DMS153 (cell line): ENCODE measurements at places on chromosomes 6 and 20.

GRCh38 chr6:15472621-15473020 lies 190.2 kb downstream of the DTNBP1 start:
- DNase-seq: no peak

DNA sequence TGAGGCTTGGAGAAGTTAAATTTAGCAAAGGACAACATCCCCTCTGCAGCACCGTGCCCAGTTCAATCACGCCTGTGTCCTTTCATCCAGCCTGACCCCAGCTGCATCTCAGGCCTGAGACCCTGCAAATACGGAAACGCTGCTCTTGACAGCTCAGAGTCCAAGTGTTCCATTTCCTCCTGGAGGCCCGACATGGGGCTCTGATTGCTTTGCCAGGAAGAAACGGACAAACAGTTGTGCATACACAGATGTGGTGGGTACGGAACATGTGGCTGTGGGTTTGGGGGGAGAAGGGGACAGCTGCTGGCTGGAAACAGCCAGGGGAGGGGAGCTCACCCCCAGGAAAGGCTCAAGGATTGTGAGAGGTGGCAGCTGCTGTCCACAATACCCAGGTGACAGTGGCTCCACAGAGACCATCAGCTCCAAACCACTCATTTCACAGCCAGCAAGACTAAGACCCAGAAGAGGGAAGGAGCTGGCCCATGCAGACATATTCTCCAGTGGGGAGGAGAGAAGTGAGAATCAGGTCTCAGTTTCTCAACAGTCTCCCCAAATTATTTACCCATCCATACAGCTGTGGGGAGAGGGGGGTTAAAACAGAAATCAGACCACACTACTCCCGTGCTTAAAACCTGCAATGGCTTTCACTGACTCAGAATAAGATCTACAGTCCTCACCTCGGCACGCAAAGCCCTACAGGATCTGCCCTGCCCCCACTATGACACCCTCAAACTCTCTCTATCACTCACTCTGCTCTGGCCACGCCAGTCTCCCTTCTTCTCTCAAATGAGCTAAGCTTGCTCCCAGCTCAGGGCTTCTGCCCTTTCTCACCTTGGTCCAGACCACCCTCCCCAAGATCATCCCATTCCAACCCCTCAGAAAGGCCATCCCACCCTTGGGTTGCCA lies 89.1 kb downstream of the PREX1 start:
- no peak for DNase-seq

DNA sequence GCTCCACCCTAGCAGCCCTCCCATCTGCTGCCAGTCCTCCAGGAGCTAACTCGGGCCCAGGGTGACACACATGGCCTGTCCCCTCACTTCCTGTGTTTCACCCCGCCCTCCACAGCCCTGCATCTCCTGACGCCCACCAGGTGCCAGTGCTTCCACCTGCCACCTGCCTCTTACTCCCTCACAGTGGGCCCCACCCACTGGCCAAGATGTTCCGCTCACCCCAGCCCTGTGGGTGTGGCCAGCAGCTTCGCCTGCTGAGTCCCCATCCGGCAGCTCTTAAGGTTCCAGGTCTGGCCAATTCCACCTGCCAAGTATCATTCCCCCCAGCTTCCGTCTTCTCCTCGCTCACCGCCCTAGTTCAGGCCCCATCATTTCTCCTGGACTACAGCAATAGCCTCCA lies 184.1 kb downstream of the MBOAT1 start:
- DNase-seq: peak; percentile 46

GRCh38 chr6:136798044-136798443 lies 5.8 kb upstream of the MAP3K5 start:
- no peak for DNase-seq

DNA sequence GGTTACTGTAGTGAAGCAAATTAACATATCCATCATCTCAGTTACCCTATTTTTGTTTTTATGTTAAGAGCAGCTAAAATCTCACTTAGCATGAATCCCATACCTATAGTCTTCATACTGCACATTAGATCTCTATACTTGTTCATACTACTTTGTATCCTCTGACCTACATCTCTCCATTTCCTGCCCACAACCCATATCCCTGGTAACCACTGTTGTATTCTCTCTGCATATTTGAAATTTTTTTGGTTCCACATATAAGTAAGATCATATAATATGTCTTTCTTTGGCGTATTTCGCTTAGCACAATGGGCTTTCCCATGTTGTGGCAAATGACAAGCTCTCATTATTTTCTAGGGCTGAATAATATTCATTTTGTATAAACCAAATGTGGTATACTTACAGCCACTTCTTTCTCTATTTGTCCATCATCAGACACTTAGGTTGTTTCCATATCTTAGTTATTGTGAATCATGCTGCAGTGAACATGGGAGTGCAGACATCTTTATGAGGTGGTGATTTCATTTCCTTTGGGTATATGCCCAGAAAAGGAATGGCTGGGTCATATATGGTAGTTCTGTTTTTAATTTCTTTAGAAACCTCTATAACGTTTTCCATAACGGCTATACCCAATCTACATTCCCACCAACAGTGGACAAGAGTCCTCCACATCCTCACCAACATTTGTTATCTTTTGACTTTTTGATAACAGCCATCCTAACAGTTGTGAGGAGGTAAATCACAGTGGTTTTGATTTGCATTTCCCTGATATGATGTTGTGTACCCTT lies 39.8 kb downstream of the BACH2 start:
- DNase-seq: no peak

GRCh38 chr20:14710951-14711350 lies 373.5 kb upstream of the FLRT3 start:
- DNase-seq: no peak

- DNase-seq: no peak
Observed at GRCh38 chr6:100103931-100104330, 109.9 kb upstream of the MCHR2 start.

DNA sequence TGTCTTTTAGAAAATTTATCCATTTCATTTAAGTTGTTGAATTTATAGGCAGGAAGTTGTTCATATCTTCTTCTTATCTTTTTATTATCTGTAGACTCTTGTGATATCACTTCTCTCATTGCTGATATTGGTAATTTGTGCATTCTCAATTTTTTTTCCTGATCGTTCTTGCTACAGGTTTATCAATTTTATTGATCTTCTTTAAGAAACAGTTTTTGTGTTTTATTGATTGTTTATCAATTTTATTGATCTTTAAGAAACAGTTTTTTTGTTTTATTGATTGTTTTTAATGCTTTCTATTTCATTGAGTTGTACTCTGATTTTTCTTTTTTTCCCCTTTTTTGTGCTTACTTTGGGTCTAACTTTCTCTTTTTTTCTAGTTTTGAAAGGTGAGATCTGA lies 23.8 kb upstream of the SLC22A2 start:
- no peak for DNase-seq

GRCh38 chr6:167588181-167588919 lies 238.4 kb upstream of the AFDN start:
- no peak for DNase-seq

GRCh38 chr6:303948-304558 lies 11.8 kb downstream of the DUSP22 start:
- DNase-seq: no peak

GRCh38 chr6:150075034-150075421 lies 6.1 kb upstream of the ULBP3 start:
- DNase-seq: no peak

GRCh38 chr6:73227606-73228255 lies 2.4 kb upstream of the KHDC1L start:
- DNase-seq: no peak

DNA sequence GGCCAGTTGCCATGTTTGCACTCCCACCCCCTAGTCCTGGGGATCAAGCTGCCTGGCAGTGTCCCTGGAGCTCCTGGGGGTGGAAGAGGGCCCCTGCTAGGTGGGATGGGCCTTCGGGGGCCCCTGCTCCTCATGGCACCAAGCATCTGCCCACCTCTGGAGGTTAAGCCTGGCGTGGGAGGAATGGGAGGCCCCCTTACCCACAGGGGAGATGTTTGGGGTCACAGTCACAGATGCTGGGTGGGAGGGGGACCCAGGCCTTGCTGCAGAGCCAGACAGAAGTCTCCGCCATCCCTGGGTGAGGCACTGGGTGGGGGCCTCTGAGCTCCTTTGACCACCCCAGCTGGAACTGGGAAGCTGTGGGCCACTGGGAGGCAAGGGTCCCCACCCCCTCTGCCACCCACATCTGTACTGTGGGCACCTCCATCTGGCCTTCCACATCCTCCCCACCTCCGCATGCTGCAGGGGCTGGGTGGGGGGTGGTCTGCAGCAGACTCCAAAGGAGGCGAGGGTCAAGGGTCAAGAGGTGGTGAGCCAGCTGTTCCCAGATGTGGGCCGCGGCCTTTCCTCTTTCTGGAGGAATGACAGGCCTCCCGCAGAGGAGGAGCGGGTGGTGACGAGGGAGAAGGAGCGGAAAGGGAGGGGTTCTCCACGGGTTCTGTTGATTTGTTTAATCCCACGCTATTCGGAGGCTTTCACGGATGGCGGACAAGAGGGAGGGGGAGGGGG lies 41.5 kb downstream of the YTHDF1 start:
- DNase-seq: no peak

- no peak for DNase-seq
Observed at GRCh38 chr6:68087399-68088133, 547.5 kb upstream of the ADGRB3 start.

DNA sequence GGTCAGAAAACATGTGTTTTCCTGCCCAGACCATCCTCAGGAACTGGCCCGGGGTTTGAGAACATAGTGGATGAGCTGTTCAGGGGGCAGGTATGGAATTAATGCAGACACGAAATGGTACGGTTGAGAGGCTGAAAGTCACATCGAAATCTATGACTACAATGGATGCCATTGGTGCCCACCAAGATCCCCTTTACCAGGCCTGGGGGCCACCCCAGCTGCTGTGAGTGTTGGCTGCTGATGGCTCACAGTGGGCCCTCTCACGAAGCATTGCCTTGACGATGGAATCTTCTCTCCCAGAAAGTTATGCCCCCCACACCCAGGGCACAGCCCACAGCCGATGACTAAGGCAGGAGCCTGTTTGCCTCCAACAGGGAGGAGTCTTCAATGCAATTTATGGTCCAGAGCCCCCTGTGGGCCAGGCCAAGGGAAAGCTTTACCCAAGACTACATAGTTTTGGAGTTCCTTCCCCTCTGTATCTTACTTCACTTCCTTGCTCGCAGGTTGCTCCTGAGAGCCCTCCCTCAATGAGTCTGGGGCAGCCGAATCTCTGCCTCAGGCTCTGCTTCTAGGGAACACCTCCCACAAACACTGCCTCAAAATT lies 92.6 kb downstream of the BFSP1 start:
- no peak for DNase-seq

DNA sequence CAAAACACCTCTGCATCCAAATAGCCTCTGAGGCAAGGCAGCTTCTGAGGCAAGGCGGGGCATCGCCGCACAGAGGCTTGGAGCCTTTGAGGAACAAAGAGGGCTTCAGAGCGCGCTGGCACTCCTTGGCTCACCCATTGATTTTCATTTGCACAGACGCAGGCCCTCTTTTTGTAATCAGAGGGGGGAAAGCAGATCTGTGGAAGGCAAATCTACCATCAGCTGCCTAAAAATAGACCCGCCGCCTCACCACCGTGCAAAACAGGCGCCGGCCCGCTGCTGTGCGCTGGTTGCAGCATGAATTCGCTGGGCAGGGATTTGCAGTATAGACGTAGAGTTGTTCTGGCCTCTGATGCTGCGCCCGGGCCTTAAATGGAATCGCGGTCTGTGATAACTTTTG lies 69.9 kb upstream of the STMND1 start:
- DNase-seq: no peak

DNA sequence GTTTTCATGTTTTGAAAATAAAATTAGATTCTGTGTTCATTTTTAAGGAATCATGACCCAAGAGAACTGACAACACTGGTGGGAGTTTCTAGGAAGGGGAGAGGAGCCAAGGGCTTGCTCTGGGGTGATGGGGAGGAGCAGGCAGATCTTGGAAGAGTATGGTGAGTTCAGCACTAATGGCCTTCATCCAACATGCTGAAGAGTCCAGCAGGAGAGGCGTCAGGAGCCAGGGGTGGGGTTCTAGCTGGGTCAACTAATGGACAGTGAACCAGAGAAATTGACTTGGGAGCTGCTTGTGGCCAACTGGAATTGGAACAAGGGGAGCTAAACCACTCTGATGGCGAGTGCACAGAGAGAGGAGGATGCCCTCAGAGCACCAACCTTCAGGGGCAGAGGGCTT lies 107.1 kb downstream of the MRPL14 start:
- no peak for DNase-seq

DNA sequence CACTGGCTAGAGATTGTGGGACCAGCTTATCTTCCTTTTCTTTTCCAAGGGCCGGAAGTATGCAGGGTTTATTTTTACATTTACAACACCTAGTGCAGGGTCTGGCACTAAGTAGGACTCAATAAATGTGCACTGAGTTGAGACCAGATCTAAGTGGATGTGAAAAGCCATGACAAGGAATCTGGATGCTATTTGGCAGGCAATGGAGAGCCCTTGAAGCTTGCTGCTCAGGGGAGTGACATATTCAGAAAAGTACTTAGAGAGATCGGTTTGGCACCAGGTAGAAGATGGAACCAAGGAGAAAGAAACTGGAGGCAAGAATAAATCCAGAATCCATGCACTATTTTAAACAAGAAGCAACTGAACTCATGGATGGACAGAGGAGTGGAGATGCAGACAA lies 815.8 kb downstream of the MAFB start:
- DNase-seq: no peak

- DNase-seq: no peak
Observed at GRCh38 chr6:169162752-169163407, 90.8 kb downstream of the THBS2 start.

DNA sequence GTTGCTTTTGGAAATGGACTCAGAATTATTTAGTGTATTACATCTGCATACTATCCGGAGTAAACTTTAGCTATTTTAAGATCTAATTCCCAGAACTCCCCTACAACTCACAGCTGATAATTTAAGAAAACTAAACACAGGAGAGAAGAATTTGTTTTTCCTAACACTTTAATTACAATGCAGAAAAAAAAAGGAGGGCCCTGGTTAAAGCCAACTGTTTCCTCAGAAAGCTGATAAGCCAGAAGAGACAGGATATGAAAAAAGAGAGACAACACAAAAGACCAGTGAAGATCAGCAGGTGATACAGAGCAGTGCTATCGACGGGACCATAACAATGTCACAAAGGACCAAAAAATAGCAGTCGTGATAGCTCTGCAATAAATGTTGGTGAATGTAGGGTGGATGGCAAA lies 5.8 kb downstream of the IFNGR1 start:
- no peak for DNase-seq

DNA sequence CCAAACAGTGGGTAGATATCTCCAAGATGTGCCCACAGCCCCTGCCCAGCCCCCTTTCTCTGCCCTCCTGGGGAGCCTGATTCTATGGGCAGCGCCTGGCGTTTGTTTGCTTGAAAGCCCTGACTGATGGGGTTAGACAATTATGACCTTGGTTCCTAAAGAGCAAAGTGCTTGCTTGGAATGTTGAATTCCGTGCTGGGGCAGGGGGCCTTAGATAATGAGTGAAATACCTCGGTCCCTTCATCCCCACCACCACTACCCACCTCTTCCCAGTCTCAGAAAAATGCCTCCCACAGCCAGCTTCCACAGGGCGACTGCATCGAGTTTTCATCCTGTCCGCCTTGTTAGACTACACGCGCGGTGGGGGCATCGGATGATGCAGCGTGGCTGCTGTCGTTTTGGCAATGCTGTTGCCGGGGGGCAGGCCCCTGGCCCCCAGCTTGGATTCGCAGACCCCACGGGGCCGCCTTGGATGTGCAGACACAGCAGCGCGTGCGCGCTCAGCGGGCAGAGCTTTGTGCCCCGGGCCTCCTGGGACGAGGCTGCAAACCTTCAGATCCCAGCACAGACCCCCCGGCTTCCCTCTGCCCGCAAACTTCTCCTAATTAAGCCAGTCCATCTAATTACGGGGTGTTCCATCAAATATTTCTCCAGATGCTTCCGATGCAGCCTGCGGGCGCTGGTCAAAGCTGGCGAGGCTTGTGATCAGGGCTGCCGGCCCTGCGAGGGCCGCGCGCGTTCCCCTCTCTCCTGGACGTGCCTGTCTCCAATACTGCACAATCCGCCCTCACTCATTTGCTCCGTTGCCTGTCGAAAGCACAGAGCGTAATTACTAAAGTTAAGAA lies 86.1 kb downstream of the LINC00237 start:
- DNase-seq: no peak
